Memory B cell (primary cell): ENCODE measurements at places on chromosomes 1 and 21.

- peaks cover 36% of the 10 kb centered on the region for H3K36me3 ChIP-seq
- H3K4me1 ChIP-seq: peaks cover 72% of the 10 kb centered on the region
- H3K27ac ChIP-seq: peak overlapping the region; percentile 83
Measured at GRCh38 chr1:226730836-226731235, 8.2 kb downstream of the ITPKB start.

DNA sequence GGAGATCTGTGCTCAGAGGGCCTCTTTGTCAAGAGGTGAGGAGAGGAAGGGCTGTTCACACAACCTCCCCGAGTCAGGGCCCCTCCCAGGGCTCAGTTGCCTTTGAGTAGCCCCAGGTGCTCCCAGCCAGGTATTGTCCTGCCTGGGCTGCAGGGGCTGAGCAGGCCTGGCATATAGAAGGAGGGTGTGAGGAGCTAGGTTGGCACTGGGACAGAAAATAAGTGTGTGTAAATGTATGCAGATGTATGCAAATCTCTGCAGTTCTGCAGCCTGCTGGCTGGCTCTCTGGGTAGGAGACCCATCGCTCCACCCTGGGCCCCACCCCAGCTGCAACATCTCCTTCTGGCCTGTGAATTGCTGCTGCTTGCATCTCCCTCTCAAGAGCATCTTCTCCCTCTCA lies 52.4 kb downstream of the NAV1 start:
- no peak for DNase-seq
- peaks cover 4% of the 10 kb centered on the region for H3K36me3 ChIP-seq
- peaks cover 9% of the 10 kb centered on the region for H3K27me3 ChIP-seq
- H3K27ac ChIP-seq: no peak overlapping the region
- H3K4me3 ChIP-seq: no peak overlapping the region

DNA sequence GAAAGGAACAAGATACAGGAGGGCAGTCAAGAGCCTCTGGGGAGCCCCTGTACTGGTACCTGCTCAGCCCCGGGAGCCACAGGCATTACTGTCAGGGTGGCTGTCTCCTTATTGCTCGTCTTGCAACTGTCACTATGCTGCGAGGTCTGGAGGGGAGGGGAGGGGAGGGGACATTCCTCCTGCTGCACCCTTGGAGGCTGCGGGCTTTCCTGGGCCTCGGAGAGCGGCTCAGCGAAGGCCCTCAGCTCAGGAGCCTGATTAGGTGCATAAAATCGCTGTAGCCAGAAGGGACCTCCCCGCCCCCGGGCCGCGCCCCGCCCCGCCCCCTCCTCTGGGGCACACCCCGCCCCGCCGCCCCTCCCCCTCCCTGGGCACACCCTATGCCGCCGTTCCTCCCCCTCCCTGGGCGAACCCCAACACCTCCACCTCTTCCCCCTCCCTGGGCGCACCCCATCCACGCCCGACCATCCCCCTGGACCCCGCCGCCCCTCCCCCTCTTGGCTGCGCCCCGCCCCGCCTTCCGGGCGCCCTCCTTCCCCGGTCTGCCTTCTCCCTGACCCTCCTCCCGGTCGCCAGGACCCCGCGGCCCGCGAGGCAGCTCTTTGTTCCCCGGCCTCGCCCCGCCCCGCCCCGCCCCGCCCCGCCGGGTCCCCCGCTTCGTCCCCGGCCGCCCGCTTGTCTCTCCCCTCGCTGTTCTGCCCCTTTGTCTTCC lies 35.5 kb downstream of the CACHD1 start:
- H3K4me3 ChIP-seq: peak overlapping the region; percentile 93
- H3K27ac ChIP-seq: peak overlapping the region; percentile 51
- H3K36me3 ChIP-seq: no peaks in the 10 kb centered on the region
- peaks cover 6% of the 10 kb centered on the region for H3K4me1 ChIP-seq
- peaks cover 11% of the 10 kb centered on the region for H3K27me3 ChIP-seq

DNA sequence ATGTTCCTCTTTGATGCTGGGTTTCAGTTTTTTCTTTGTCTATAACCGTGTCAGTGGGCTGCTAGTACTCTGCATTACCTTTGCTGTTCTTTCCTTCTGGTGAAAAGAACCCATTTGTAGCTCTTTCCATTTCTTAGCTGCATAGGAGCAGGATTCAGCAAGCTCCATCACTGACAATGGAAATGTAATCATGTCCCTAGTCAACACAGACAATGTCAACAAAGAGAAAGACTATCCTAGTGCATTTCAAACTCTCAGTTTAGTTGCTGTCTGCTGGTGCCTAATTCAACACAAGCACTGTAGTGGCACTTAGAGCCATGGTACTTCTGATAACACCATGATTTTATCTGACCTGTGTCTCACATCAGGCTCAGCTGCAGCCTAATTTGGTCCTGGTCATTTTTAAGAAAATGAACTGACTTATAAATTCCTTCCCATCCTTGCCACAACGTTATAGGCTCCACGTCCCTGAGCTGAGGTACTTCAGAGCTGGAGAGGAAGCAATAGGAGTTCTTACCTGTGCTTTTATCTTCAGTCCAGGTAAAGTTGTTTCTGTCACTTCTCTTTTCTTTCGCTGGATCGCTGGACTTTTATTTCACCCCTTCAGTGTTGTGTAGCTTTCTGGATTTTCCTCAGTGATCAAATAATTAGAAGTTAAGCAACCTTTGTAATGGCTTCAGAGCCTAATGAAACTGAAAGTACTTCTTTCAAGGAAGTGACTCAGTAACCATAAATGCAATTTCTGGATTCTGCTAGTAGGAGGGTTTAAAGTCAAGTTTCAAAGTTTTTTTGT lies at the start of gene GBP3:
GBP3 (minus strand) TSS at position 700 of the 793 bp plus-strand sequence. CDS start 2,145 bp downstream, outside the sequence.
- no peaks in the 10 kb centered on the region for H3K27me3 ChIP-seq
- H3K4me3 ChIP-seq: peak within 1 kb of the TSS; percentile 87
- H3K4me1 ChIP-seq: peaks cover 17% of the 10 kb centered on the region
- DNase-seq: peak; percentile 15

- no peak overlapping the region for H3K27ac ChIP-seq
- H3K4me1 ChIP-seq: no peaks in the 10 kb centered on the region
- DNase-seq: no peak
- H3K36me3 ChIP-seq: no peaks in the 10 kb centered on the region
Measured at GRCh38 chr1:3586986-3587759, 24.1 kb downstream of the MEGF6 start.
